ENCODE measurements at places on chromosomes 16 and 17. TPM values are rescaled to one million over a fixed set of nuclear protein-coding genes. Genes with fewer than 3 reads are reported as not detected.

MYL11 gene
- not detected for total RNA-seq

KRT39 gene
- not detected for total RNA-seq

CSH1 gene
- total RNA-seq, result not detected

KRT17 gene
- total RNA-seq, result not detected

KIFC3 gene
- not detected for total RNA-seq

RABEP2 gene
- 21.1 TPM for total RNA-seq

ANKFN1 gene
- total RNA-seq, result not detected

EPX gene
- total RNA-seq, result not detected

TERB1 gene
- 0.27 TPM for total RNA-seq

KRTAP4-6 gene
- total RNA-seq, result not detected

RAB11FIP4 gene
- 35.5 TPM for total RNA-seq

TP53TG3F gene
- total RNA-seq, result not detected

DPEP3 gene
- total RNA-seq, result 0.10 TPM

HID1 gene
- 0.44 TPM for total RNA-seq

TNFRSF17 gene
- total RNA-seq, result not detected

MT3 gene
- 3.0 TPM for total RNA-seq

CYB5D1 gene
- total RNA-seq, result 9.0 TPM

RNF213 gene
- total RNA-seq, result 579 TPM

CFAP97D1 gene
- not detected for total RNA-seq

LRRC37B gene
- 33.0 TPM for total RNA-seq

TMC7 gene
- not detected for total RNA-seq

MT4 gene
- not detected for total RNA-seq

ABCA3 gene
- 5.0 TPM for total RNA-seq

PPY gene
- not detected for total RNA-seq

PRR29 gene
- total RNA-seq, result 3.8 TPM

NPIPB6 gene
- total RNA-seq, result 1.4 TPM

ADAD2 gene
- total RNA-seq, result not detected

KRT33B gene
- total RNA-seq, result not detected

HBQ1 gene
- total RNA-seq, result not detected

TBC1D16 gene
- total RNA-seq, result 0.74 TPM

MT1A gene
- total RNA-seq, result not detected

SLFN14 gene
- not detected for total RNA-seq

SLFN12L gene
- total RNA-seq, result 97.9 TPM

SERPINF2 gene
- total RNA-seq, result 1.3 TPM

GPR139 gene
- not detected for total RNA-seq

DYNC1LI2 gene
- 53.9 TPM for total RNA-seq

PRR11 gene
- total RNA-seq, result 95.2 TPM

NEUROD2 gene
- total RNA-seq, result not detected

DPEP2 gene
- total RNA-seq, result 12.4 TPM

GABARAPL2 gene
- total RNA-seq, result 60.7 TPM

RAP1GAP2 gene
- total RNA-seq, result 27.8 TPM

HOXB4 gene
- total RNA-seq, result 3.3 TPM

IGF2BP1 gene
- total RNA-seq, result 0.04 TPM

NPIPA8 gene
- 80.0 TPM for total RNA-seq

KRTAP2-2 gene
- not detected for total RNA-seq

FOXL1 gene
- total RNA-seq, result not detected
